ENCODE measurements at places on chromosomes 5 and 9.
A peak's percentile ranks its signal among the peaks of the same experiment; 100 is the strongest.

DNA sequence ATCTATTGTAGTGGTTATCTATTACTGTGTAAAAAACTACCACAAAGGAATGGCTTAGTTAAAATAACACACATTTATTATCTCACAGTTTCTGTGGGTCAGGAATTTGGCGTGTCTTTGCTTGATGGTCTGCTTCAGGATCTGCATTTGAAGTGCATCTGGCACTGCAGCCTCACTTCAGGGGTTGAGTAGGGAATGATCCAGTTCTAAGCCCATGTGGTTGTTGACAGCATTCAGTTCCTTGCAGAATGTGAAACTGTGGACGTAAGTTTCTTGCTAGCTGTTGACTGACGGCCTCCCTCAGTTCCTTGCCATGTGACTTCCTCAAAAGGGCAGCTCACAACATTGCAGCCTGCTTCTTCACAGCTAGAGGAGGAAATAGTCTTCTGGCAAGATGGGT is 2.1 kb upstream of the OGN start:
- no peak for DNase-seq

- DNase-seq, result no peak
These were observed 100.9 kb upstream of the MSX2 start for GRCh38 chr5:174623433-174624019.

- peak; percentile 37 for DNase-seq
These were observed 24.1 kb upstream of the PTGS1 start for GRCh38 chr9:122346478-122347347.

- DNase-seq, result peak; percentile 75
These were observed 3.7 kb upstream of the CLK4 start for GRCh38 chr5:178630475-178630930.

DNA sequence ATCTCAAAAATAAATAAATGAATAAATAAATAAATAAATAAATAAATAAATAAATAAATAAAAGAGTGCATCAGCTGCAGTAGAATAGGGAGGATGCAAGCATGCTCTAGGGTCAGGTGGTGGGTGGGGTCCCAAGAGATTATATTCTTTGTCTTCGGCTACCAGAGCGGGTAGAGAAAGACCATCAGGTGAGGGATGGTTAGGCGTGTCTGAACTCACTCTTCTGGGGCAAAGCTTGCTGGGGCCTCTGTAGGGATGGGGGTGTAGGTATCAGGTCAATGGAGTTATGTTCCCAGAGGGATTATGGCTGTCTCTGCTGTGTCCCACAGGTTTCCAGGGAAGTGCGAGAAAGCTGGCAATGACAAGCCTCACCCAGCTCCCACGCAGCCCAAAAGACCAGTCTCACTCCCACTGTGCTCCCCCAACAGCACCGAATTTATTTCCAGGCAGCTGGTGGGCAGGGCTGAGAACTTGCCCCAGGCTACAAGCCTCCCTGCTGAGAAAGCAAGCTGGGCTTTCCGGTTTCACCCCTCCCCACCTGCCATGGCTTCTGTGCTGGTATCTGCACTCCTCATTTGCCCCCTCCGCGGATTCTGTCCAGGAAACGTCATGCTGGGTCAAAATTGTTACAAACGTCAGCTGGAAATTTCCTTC is 180.8 kb downstream of the LURAP1L start:
- peak; percentile 35 for DNase-seq

DNA sequence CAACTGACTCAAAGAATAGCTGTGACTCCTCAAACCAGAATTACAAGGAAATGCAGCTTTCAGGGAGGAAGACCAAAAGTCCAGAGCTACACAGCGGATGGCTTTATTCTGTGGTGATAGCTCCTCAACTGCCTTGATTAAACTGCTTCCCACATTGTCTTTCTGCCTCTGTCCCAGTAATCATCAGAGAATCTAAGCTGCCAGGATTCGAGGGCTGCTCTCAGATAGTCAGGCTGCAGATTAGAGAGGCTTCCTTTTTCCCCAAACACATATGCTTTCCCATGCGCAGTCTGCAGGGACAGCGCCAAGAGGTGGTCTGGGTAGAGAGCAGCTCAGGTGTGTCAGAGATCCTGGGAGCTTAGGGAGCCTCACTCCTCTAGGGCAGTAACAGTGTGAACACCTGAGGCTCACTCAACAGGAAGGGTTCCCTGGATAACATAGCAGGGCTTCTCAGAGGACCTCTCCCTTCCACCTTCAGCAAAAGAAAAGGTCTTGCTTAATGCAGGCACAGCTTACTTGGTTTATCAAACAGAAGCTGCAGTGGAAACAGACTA is 439.9 kb upstream of the TLE4 start:
- DNase-seq, result no peak

DNA sequence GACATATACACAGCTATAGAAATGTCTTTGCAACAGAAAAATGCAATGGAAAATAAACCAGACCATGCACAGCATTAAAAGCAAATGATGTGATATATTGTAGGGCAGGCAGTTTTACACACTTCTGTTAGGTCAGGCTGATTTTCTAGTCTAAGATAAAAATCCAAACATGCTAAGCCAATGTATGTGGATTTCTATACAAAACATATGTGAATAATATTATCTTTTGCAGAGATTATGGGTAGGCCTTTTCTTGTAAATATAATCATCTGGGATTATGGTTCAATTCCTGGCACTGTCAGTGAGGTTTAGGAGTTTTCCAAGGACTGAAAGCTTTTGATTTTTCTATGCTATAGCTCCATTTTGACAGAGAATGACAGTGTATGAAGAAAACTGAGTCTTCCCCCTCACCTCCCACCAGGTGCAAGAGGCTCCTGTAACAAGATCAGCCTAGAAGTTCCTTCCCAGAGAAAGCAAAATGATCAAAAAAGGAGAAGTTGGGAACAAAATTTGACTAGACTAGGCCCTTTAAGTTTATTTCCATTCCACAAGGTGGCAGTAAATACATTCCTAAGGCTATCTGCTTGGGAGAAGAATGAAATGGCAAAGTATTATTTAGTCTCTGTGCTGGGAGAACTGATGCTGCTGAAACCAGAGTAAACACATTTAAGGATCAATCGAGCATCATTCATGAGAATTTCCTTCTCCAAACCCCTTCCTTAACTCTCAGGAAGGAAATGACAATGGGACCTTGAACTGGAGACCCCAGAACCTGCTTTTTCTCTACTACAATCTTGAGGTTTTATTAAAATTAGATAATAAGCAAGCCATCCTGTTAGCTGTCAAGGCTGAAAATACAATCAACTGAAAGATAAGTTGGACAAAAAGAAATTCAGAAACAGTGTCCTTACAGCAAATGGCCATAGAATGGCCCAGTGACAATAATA is 133.0 kb upstream of the TUT7 start:
- peak; percentile 67 for DNase-seq

DNA sequence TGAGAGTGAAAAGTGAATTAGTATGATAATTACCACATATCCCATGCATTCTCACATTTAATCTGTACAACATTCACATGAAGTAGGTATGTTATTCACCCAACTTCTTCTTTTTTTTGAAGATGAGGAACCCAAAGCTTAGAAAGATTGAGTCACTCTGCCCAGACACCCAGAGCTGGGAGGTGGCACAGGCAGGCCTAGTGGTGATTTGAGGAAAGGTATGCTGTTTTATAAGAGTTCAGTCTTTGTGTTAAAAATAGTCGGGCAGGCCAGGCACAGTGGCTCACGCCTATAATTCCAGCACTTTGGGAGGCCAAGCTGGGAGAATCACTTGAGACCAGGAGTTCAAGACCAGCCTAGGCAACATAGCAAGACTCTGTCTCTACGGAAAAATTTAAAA is 285.3 kb downstream of the NR3C1 start:
- DNase-seq, result no peak

GRCh38 chr5:55533521-55534435 is 986 bp downstream of the PLPP1 start:
- peak; percentile 63 for DNase-seq

GRCh38 chr9:130451004-130451390 is 6.2 kb downstream of the ASS1 start:
- no peak for DNase-seq

GRCh38 chr5:404666-405241 is 38.2 kb upstream of the EXOC3 start:
- DNase-seq, result no peak

DNA sequence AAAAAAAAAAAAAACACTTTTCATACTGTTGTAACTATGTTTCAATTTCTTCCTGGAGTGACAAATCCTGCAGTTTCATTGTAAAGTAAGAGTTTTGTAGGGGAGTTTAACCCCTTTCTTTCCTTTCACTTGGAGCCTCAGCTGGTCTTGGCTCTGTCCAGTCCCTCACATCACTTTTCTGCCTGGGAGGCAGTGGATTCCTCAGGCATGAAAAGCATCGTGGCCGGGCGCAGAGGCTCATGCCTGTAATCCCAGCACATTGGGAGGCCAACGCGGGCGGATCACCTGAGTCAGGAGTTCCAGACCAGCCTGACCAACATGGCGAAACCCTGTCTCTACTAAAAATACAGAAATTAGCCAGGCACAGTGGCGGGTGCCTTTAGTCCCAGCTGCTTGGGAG is 45.6 kb upstream of the MYO10 start:
- DNase-seq, result peak; percentile 51

DNA sequence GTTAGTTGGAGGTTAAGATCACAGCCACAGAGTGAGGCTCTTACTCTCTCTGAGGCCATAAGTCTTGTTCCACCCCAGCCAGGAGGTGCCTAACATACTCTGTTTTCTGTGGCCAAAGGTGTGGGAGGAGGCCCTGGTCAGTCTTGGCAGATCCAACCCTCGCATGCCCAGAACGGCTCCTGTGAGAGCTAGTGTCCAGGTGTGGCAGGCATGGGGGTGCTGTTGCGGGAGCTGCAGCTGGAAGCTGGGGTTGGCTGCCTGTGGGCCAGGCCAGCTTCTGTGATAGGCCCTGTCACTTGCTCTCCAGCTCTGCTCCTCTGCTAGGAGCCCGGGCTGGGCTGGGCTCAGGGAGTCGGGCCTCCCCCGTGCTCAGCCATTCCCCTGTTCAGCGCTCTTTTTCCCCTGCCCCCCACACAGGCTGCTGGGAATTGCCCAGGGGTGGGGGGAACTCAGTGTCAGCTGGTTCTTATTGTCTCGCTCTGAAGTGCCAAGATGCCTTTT is 31.6 kb downstream of the IER5L start:
- DNase-seq, result no peak

DNA sequence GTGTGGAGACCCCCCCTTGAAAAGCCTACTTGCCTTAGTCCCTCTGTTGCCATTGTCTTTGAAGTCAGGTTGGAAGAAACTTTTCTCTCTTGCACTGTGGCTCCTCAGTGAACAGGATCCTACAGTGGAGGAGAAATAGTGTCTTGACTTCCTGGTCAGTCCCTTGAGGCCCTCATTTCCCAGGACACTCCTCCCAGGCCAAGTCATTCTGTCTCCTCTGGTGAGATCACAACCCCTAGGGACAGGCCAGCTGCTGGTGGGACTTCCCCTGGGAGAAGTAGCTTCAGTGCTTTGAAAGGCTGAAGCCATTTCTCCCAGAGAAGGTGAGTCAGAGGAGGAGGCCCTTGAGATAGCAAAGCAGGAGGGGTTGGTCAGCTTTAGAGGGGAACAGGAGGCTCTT is 10.1 kb upstream of the GRIA1 start:
- peak; percentile 66 for DNase-seq
